ENCODE measurements at places on chromosomes 12 and 14.

- DNase-seq: no peak
These were observed 45.6 kb upstream of the SGPP1 start for GRCh38 chr14:63773504-63773903.

DNA sequence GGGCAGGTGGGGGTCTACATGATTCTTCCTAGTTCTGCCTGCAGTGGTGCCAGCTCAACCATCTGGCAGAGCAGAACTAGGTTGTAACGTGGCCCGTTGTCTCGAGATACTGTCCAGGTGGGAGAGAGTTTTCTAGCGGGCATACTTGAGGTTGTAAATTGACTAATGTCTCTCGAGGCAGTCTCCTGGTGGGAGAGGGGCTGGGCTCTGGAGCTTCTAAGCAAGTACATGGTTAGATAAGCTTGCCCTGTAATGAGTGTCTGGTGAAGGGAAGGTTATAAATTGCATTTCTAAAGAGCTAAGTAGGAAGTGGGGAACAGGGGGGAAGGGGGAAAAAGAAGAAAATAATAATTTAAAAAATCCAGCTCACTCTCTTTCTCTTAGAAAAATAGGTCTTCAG lies 18.1 kb downstream of the BDKRB1 start:
- DNase-seq: no peak

GRCh38 chr12:6145564-6145963 lies 21.1 kb upstream of the VWF start:
- no peak for DNase-seq

DNA sequence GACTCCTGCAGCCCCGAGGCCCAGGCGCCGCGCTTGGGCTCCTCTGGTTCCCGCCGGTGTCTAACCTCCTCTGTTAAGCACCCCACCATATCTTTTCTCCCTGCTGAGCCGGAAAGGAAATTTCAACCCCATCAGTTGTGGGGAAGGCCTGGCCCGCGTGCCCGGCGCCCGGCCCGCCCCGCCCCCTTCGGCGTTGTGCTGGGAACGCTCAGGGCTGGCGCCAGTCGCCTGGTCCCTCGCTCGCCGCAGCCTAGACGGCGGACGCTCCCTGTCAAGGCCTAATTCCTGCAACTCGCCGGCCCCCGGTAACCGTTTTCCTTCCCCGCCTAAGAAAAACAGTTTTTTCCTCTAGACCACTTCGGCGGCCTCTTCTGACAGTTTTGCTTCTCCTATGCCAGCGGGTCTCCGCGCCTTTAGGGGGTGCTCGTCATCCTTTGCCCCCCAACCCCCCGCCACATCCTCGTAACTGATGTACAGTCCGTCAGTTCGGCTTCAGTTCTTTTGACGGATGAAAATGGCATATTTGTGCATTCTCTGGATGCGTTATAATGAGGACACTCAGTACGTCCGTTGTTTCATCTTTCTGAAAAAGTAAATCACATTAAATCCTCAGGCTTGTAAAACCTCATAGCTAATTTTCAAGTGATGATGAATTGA lies 506 bp upstream of the NAP1L1 start:
- DNase-seq: no peak

- DNase-seq: no peak
These were observed 377.1 kb upstream of the KITLG start for GRCh38 chr12:88957358-88957757.

DNA sequence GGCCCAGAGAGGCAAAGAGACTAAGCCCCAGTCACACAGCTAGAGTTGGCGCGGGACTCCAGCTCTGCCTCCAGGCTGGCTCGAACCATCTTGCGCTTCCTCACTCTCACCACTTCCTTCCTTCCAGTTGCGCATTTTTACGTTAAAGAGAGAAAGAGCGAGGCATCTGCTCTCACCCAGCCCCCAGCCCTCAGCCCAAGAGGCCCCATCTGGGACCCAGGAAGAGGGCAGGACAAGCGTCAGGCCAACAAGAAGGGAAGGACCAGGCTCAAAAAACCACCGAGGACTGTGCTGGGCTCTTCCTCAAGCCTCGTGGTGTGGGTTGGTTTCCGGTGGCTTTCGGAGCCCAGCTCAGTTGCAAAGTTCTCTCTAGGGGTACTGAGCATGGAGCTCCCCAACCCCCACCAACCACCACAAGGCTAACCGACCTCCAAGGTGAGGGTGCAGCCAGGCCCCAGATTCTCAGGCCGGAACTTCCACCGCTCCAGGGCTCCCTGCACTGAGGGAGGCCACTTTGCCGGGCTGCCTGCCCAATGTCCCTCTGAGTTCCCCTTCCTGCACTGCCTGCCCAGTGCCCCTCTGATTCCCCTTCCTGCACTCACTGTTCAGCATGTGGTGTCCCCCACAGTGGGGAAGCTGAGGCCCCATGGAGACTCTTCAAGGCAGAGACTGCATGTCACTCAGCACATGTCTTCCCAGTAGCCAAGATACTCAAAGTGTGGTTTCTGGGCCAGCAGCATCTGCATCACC lies 35.9 kb downstream of the TESC start:
- no peak for DNase-seq

- DNase-seq: no peak
These were observed 148.4 kb downstream of the KSR2 start for GRCh38 chr12:117820216-117820907.

DNA sequence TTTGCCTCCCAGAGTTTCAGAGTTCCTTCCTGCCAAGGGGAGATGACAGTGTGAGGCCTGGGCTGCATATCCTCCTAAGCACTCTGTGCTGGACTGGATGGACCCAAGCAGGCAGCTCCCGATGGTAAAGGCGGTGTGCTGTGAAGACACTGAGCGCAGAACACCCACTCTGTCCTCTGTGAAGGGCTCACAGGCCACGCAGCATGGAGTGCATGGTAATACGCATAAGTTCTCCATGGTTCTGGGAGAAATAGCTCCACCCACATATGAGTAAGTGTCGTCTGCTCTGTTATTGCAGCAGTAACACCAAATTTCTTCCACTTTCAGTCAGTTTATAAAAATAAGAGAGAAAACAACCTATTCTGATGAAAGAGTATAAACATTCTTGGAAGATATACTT lies 55.8 kb downstream of the TMEM30B start:
- DNase-seq: no peak

DNA sequence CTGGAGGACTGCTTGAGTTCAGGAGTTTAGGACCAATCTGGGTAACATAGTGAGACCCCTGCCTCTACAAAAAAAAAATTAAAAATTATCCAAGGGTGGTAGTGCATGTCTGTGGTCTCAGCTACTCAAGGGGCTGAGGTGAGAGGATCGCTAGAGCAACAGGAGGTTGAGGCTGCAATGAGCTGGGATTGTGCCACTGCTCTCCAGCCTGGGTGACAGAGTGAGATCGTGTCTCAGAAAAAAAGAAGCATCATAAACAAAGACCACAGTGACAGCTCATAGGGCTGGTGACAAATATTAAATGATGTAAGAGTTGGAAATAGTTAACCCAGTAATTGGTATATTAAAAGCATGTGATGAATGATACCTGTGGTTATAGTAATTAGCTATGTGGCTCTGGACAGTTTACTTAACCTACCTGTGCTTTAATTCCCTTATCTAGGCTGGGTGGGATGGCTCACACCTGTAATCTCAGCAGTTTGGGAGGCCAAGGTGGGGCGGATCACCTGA lies 68.0 kb downstream of the GSC start:
- no peak for DNase-seq

Measured in fibroblast of the aortic adventitia (primary cell).